ENCODE measurements at places on chromosomes 3 and 15.

DNA sequence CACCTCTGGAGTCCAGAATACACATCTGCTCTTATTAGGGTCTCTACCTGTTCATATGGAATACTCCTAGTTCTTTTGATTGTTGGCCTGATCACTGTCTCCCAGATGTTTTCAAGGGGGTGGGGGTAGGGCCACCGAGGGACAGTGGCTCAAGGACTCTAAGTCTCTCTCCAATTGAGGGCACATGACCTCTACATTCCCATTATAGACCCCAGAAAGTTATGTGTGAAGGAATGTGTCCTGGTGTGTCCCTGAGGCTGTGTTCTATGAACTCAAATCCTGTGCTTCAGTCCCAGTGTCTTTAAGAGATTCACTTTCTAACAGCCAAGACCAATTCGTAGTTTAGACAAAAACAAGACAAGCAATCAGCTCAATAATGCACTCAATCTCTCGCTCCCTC lies 357.4 kb downstream of the ERC2 start:
- no peak for DNase-seq

- peak; percentile 56 for DNase-seq
Measured at GRCh38 chr15:46080016-46080415, 445.2 kb downstream of the SQOR start.

DNA sequence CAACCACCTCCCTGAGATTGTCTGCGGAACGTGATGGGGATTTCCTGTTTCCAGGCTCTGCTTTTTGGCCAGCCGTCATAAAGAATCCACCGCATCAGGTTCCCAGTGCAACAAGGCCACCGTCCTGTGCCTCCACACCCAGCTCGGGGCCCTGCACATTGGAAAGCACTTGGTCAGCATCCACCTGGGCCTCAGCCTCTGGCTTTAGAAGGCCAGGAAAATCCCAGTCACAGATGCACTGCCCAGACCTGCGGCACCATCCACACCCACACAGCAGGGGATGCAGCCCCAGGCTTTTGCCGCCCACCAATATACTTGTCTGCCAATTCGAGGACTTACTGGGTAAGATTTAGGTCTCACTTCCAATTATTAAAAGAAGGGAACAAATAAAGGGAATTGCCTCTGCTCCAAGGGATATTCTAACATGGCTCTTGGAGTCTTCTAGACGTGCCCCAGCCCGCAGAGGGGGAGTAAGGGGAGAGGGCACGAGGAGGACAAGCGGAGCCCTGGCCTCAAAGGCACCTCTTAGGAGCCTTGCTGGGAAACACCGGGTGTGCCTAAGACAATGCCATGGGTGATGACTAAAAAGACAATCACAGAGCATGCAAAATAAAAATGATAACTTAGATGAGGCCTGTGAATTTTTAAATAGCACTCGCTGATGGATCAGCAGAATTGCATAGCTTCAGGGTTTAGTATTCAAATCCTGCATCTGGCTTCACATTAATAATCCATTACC lies 169.2 kb downstream of the FOXP1 start:
- no peak for DNase-seq

DNA sequence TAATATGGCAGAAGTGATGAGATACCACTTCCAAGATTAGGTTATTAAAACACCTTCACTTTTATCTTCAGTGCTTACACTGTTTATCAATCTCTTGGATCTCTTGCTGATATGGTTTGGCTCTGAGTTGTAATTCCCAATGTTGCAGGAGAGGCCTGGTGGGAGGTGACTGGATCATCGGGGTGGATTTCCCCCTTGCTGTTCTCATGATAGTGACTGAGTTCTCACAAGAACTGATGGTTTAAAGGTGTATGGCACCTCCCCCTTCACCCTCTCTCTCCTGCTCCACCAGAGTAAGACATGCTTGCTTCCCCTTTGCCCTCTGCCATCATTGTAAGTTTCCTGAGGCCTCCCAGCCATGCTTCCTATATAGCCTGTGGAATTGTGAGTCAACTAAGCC lies 11.8 kb downstream of the GOLIM4 start:
- DNase-seq, result no peak

- no peak for DNase-seq
Measured at GRCh38 chr15:57915827-57916531, 149.5 kb downstream of the ALDH1A2 start.

DNA sequence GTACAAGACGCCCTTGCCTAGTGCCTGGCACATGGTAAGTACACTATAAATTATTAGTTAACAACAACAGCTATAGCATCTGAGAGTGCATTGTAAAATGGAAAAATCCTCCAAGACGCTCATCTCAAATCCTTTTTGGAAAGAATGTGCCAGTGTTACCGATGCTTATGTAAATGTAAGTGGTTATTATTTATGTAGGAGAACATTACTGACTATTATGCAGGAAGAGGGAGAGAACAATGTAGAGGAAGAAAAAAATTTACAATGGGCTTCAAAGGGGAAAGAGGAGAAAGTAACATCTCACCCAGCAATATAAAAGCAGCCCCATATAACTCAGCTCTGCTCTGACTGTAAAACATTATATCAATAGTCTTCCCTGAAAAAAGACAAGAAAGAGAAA lies 155.3 kb upstream of the LPP start:
- no peak for DNase-seq

GRCh38 chr3:107822308-107822707 lies 268.5 kb downstream of the CD47 start:
- no peak for DNase-seq

DNA sequence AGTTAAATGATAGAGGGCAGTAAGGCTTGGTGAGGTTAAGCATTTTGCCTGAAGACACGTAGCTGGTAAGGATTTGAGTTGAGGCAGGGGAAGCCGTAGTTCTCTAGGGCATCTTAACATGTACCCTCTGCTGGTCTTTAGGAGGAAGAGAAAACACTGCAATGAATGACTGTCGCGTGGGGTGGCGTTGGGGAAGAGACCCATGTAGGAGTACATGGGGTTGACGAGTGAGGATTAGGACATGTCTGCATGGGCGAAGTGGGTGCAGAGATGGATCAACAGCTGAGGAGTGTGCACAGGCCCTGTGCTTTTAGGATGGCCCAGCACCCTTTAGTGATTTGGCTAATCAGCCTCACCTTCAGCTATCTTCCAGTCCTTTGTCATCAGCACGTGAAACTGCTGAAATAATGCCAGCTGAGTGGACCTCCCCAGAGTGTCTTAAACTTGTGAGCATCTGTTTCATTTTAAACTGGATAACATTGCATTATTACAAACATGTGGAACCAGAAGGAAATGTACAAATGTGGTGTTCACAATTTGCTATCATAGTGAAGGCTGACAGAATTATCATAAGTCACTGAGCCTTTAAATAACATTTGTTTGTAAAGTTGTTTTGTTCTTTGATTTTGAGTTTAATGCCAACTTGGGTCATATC lies 15.3 kb downstream of the P2RY14 start:
- no peak for DNase-seq

GRCh38 chr3:52779011-52779836 lies 1.8 kb downstream of the ITIH1 start:
- peak; percentile 46 for DNase-seq

DNA sequence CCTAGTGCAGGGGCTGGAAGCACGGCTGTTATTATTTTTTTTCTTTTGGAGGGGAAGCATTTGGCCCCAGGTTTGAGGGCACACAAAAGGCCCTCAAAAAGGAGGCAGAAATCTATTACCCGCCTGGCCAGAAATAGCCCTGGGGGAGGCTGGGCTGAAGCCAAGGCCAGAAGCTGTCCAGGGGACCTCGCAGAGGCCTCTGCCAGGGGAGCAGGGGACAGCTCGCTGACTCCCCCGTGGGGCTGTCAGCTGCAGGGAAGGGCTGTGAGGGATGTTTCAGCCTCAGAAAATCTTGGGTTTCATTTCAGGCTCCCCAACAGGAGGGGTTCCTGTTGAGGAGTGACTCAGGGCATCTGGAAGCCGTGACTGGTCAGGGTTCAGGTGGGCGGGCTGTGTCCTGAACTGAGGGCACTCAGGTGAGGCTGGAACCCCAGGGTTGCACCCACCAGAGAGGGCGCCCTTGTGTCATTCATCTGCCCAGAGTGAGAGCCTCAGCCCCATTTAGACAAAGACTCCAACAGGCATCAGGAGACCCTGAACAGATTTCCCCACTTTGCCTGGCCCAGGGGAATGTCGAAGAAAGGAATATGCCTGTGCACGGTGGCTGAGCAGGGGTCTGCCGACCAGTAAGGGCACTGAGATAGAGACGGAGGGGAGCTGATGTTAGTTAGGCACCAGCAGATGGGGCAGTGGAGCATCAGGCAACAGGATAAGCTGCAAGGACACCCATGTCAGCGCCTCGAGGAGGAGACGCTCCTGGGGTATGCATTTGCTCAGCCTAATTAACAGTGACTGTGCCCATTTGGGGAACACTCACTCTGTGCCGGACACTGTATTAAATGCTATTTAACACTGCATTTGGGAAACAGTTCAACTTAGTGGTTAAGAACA lies 43.5 kb upstream of the SLC6A11 start:
- DNase-seq, result peak; percentile 60

GRCh38 chr3:161028555-161029153 lies 76.5 kb downstream of the B3GALNT1 start:
- DNase-seq, result no peak

DNA sequence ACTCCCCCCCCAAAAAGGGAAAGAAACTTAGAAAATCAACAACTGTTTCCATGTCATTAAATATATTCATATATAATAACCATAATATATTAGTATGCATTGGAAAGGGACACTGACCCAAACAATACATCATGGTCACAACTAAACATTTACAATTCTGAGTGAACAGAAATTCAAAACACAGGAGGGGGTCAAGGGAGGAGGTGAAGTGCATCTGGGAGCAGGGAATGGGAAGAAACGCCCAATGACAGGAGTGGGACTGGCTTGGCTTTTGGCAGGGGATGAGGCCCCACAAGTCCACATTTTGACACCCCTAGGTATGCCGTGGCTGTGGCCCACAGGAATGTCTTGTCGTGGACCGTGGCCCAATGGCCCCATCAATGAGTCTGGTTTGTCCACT lies 41.1 kb downstream of the FGD5 start:
- no peak for DNase-seq

DNA sequence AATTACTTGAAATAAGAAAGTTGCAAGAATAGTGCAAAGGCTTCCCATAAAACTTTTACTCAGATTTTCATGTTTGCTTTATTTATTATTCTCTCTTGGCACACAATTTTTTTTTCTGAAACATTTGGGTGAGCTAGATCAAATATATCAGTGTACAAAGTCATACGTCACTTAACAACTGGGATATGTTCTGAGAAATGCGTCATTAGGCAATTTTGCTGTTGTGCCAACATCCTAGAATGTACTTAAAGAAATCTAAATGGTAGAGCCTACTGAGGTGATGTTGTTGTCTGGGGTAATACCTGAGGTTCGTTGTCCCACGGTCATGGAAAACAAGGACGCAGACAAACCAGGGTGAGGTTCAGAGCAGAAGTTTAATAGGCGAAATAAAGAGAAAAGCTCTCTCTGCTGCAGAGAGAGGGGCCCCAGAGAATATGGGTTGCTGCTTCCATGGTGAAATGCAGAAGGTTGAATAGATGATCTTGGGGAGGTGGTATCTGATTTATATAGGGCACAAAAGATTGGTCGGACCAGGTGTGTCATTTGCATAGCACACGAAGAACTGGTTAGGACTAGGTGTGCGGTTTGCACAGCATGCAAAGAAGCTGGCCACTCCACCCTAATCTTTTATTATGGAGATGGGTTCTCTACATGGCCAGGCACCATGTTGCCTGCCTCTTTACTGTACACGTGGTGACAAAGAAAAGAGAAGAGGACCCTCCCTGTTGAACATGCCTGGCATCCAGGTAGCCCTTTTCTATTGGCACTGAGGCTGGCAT lies 8.8 kb upstream of the GRAMD1C start:
- DNase-seq, result no peak

- DNase-seq, result no peak
Measured at GRCh38 chr3:120554812-120555606, 41.1 kb upstream of the NDUFB4 start.

GRCh38 chr3:66598168-66598567 lies 97.3 kb upstream of the LRIG1 start:
- DNase-seq, result no peak

DNA sequence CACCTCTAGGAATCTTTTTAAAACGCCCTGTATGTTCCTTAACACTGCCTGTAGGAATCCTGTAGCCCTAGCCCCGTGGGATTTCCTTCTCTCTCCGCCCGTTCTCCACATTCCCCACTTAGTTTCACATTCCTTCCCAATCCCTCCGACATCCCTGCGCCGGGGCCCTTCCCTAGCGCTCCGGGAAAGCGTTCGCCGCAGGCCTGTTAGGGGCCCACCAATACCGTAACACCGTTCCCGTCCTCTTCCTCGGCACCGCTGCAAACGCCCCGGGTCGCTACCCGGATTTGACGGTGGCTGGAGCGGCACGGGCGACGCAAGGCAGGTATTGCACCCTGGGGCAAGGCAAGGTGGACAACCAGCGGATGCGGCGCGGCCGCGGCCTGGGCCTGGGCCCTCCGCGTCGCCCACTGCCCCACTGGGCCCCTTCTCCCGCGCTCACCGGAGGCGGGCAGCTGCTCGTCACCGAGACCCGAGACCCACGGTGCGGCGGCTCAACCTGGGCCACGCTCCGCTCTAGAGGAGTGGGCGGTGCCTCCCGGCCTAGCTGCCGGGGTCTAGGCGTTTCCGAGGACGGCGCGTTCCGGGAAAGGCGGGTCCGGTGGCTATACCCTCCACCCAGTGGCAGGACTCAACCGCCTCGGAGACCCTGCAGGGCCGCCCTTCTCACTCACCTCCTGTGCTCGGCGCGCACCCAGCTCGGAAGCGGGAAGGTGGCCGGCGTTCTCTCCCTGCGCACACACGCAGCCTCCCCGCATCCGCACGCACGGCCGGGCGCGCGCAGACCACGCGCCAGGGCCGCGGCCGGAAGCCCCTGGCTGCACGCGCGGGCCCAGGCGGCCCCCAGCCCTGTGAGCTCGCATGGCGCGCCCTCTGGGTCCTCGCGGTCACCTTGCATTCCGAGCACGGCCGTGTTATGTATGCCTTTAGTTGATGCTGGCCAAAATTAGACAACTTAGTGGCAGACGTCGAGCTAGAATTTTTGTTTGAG lies at the start of gene B3GALNT1:
TSS of gene B3GALNT1 (minus strand) at position 789 of the 991 bp plus-strand sequence. CDS start 18,595 bp downstream, outside the sequence.
- peak; percentile 85 for DNase-seq

DNA sequence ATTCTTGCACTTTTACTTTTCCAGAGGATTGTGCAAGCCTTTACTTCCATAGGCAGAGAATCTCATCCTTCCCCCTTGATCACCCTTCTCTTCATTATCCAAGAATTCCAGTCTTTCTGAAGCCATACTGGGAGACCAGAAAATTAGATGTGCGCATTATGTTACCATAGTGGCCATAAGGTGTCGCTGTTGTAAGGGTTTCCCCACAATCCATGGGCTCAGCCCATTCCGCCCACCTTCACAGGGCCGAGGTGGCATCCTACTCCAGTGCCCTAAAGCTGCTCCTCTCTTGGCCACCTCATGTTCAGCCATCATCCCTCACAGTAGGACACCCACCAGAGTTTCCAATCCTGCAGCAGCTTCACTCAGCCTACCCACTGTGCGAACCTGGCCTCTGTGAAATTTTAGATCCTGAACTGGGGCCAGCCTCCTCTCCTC lies 35.0 kb downstream of the CTSH start:
- no peak for DNase-seq

- no peak for DNase-seq
Measured at GRCh38 chr15:35851491-35851890, 305.5 kb upstream of the DPH6 start.

GRCh38 chr15:42332331-42332730 lies 27.0 kb upstream of the CAPN3 start:
- no peak for DNase-seq

Measured in islet precursor cell (in vitro differentiated cells).